Fibroblast of lung (primary cell): ENCODE measurements at places on chromosomes 4 and X.

- peak; percentile 56 for DNase-seq
Observed at GRCh38 chr4:23084559-23085248, 392.0 kb downstream of the GBA3 start.

DNA sequence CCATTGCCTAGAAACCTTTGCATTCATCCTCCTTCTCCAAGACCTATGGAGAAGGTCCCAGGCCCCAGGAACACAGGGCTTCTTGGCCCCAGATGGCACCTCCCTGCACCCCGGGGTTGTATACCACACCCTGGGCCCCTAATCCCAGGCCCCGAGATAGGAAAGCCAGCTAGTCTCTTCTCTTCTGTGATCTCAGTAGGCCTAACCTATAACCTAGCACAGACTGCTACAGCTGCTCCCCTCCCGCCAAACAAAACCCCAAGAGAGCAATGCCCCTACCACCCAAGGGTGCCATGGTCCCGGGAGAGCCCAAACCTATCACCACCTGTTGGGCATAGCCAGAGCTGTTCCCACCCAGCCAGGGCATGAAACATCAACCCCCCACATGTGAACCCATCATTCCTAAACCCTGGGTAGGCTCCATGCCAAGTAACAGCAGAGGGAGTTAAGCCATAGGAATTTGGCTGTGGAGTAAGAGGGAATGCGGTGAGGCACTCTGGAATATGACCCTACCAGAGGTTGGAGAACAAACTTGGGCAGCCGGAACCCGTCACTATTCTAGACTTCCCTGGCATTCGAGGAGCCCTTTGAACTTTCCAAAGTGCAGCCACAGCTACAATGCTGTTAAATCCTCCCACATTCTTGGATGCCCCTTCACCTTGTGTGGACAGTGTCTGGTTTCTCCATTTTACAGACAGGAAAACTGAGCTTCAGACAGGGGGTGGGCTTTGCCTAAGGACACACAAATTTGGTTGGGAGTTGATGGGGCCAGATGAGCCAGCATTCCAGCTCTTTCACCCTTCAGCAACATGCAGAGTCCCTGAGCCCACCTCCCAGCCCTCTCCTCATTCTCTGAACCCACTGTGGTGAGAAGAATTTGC, 10.9 kb upstream of the SASH3 start:
- DNase-seq = peak; percentile 24

DNA sequence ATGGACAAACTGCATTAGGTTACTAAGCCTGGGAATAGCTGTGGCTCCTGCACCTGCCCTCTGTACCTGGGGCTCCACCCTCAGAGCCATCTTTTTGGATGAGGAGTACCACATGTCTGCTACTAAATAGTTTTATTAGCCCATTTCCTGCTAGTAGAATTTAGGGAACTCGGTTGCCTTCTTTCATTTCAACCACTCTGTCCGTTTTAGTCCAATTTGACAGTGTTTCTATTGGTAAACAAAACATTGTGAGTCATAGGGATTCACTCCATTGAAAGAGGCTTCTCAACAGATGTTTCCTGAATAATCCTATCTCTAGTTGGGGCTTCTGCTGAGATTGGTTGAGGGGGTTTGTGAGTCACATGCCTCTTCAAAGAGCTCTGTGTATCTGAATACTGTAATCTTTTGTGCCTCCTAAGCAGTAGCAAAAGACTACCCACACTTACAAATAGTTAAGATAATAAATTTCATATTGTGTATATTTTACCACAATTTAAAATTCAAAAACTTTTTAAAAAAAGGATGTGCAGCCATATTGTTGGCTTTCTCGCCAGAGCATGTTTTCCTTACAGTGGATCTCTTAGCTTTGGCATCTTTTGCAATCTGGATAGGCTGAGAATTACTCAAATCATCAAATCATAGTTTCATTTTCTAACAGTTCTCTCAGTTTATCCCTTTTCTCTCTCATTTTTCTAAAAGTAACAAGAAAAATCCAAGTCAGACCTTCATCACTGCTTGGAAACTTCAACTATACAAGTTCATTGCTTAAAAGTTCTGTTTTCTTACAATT, 9.9 kb downstream of the FAM200B start:
- peak; percentile 75 for DNase-seq

DNA sequence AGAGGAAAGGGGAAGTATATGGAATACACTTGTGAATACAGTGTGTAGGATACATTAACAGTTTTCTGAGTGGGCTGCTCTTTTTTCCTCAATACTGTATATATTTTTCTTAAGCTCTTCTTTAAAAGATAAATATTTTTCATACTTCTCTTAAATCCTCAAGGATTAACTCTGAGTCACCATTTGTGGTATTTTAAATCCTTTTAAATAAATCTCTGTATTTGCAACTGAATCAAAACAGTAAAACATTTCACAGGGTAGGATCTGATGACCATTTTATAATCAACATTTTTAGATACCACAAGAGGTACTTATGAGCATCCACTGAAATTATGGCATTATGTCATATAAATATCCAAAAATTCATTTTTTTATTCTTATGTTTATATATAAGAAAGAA, 87.6 kb downstream of the GAB1 start:
- peak; percentile 44 for DNase-seq

- DNase-seq = no peak
Observed at GRCh38 chr4:76410636-76411035, 10.3 kb downstream of the CCDC158 start.

GRCh38 chr4:13933191-13933590, 305.7 kb upstream of the BOD1L1 start:
- peak; percentile 64 for DNase-seq

- peak; percentile 66 for DNase-seq
Observed at GRCh38 chr4:145230726-145231125, 50.3 kb upstream of the OTUD4 start.

DNA sequence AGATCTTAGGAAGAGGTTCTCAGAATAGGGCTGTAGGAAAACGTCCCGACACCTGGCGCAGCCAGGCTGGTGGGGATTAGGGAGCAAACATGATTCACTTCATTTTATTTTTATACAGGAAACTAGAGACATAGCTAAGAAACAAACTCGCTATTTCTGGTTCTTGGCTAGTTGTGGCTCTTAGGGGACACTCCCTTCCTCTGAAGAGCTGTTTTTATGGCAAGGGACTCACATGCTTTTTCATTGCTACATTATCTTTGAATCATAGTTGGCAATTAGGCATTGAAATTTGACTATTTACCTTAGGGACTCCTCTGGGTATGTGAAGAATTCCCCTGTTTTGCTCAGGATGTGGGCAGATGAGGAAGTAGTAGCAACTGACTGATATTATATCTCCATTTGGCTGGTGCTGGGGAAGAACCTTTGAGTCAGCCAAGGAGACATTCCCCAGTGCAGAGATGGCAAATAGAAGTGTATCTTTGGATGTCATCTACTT, 174.5 kb downstream of the SMIM20 start:
- peak; percentile 75 for DNase-seq

DNA sequence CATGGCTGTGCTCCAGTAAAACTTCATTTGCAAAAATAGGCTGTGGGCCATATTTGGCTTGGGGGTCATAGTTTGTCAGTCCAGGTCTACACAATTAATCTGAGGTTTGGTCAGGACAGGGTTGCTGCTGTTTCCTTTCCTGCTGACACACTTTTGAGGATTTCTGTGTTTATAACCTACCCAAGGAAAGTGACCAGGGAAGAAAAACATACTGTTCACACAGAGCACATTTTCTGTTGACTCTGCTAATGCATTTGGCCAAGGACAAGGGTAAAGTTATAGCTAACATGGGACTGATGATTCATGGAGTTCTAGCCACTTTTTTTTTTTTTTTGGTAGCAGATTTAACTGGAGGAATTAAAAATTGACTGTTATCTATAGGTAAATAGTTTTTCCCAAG, 43.9 kb upstream of the GEMIN8 start:
- peak; percentile 15 for DNase-seq

DNA sequence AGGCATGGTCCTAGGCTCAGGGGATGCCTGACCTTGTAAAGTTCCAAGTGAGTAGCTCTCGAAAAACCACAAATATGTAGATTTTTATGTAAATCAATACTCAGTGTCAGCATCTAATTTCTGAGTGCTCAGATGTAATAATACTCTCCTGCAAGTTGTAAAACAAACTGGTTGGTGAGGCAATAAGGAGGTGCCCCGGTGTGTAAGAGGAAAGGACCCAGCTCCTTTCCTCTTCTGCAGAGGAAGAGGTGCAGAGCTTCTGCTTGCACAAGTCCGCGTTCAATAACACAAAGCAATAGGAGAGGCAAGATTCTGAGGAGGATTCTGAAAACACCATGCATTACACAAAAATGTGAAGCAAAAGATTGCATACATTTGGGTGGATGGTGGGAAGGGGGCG, 43.6 kb upstream of the ENPP6 start:
- no peak for DNase-seq

DNA sequence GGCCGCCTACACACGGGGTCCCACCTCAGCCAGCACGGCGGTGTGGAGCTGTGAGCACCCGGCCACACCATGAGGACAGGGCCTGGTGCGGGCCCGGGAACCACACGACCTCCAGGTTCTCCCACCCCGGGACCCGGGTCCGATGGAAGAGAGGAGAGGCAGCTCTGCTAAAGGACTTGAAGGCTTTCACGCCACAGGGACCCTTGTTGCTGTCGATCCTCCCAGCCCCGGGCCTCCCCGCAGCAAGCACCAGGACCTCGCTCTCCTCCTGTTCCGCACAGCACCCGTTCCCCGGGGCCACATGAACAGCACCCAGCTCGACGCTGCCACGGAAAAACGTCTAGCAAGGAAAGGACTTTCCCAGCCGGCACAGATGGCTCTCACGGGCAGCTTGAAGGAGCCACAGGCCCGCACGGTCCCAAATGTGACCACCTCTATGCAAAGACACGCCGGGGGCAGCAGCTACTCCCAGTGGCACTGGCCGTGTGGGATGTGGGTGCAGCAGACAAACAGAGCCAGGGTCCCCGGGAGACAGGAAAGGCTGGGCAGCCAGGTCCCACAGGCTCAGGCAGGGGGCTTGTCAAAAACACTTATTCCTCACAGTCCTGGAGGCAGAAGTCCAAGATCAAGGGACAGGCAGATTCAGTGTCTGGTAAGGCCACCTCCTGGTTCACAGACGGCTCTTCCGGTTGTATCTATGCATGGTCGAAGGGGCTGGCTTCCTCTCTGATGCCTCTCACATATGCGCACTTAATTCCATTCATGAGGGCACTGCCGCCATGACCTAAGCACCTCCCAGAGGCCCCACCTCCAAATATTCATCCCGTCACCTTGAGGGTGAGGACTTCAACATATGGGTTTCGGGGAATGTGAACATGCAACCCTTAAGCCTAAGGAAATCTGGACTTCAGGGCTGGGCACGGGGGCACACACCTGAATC, 24.7 kb downstream of the FAM53A start:
- DNase-seq = no peak

GRCh38 chr4:119540249-119540648, 88.4 kb downstream of the PDE5A start:
- DNase-seq = no peak

- no peak for DNase-seq
Observed at GRCh38 chr4:2141022-2141761, 82.1 kb downstream of the NAT8L start.

GRCh38 chr4:72467633-72468032, 101.4 kb downstream of the ADAMTS3 start:
- no peak for DNase-seq

DNA sequence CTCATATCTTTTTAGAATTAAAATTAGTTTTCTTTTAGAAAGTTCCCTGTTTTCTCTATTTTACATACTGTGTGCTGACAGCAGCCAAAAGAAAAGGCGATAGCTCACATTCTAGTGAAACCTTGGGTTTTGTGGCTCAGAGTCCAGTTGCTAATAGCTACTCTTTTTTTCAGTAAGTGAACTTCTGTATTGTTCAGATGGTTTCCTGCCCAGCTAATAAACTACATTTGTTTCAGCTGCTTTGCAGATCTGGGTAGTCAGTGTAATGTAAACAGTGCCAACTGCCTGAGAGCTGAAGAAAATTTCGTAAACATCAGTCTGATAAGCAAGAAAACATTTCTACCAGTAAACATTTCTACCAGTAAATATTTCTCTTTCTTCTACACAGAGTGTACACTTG, 370.2 kb downstream of the GRIA2 start:
- DNase-seq = no peak

DNA sequence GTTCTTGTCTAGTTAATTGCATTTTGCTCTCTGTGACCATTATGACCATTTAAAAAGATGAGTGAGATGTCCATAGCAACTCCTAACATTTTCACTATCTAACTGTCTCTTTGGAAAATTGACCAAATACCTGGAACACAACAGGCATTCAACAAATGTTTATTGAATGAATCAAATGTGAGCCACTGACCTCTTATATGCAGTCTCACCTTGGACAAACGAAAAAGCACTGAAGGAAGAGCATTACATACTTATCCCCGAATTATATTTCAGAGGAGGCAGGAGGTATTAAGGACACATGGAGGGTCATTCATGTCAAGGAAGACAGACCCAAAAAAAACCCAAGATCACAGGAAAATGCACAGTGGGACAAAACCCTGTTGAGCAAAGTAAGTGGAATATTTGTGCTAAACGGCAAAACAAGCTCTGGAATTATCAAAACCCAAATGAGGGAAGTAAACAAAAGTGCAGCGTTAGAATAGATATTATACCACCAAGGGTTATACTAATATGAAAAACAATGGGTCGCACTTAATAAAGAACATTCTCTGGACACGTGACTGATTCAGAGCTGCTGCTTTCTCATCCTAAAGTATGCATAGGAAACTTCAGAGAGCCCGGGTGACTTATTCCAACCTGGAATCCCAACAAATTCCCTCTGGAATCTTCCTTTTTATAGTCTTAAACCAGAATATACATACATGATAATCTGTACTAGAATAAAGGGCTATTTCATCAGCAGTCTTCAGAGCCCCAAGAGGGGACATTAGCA, 131.9 kb downstream of the AMELX start:
- DNase-seq = no peak

DNA sequence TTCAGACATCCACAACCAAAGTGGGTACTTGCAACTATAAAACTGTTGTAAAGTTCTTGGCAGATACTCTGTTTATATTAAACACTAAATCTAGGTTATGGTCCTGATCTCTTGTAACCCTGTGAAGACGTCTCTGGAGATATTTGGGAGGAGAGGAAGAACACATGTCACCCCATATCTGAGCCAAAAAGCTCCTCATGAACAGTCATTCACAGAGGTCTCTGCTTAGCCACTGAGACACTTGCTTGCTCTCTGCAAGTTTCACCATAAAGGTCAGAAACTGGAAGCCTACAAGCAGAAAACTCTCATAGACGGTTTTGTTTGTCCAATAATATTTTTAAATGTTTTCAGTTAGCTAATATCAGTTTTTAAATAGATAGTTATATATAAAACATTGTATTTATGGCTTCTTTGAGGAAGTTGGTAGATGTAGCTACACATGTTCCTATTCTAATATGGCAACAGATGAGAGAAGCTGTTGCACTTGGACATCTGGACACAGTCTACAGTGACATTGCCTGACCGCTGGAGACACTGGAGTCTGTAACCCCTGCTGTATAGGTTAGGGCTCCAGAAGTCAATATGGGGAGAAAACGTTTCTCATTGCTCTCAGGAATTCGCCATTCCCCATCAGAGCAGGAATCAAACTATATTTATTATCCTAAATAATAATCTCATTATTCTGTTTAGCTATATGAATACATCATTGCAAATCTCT, 73.6 kb downstream of the C4orf46 start:
- no peak for DNase-seq
